ENCODE measurements at places on chromosomes 5 and 9.
A peak's percentile ranks its signal among the peaks of the same experiment; 100 is the strongest.

DNA sequence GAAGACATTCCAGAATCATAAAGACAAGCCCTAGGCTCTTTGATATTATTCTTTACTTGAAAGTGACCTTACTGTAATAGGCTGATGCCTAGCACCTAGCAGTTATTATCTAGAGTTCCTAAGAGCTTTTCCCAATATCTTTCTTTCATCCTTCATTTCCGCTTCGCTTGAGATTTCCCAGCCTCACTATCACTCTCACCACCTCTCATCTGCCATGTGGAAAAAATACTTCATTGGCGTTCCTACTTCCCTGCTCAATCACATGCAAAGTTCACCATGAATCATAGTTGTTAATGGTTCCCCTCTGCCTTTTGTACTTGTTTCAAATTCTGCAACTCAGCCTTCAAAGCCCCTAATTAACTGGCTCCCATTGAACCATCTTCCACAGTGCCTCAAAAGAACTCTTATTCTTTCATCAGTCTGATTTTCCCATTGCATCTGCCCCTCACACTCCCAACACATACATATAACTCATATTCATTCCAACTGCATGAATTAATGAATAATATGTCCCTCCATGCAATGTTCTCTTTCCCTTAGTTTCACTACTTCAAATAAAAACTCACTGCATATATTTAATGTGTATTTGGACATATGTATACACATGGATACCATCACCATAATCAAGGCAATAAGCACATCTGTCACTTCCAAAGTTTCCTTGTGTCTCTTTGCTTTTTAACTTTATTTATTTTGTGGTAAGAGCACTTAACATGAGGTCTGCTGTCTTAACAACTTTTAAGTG, 221.6 kb downstream of the PARP8 start:
- no peak for DNase-seq

DNA sequence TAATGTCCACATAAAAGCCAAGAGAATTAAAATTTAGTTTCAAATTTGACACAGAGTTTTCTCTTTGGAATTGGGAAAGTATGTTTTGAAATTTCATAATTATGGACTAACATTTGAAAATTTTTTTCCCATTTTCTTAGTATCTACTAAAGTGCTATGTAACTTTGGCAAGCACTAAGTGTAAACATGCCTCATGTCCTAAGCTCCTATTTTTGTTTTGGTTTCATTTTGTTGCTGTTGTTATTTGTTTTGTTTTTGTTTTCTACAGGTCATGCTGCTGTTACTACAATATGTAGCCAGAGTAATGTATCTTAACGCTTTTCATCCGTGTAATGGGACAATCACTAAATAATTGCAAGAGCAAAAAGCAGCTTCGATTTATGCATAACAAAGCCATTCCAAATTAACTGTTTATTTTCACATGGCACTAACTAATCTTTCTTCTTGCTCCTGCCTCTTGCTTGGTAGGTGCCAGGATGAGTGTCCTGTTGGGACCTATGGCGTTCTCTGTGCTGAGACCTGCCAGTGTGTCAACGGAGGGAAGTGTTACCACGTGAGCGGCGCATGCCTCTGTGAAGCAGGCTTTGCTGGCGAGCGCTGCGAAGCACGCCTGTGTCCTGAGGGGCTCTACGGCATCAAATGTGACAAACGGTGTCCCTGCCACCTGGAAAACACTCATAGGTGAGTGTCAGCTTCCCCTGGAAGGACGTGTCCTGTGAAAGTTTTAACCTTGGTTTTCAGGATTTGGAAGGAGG, 107.3 kb upstream of the PRRC1 start:
- DNase-seq, result no peak

DNA sequence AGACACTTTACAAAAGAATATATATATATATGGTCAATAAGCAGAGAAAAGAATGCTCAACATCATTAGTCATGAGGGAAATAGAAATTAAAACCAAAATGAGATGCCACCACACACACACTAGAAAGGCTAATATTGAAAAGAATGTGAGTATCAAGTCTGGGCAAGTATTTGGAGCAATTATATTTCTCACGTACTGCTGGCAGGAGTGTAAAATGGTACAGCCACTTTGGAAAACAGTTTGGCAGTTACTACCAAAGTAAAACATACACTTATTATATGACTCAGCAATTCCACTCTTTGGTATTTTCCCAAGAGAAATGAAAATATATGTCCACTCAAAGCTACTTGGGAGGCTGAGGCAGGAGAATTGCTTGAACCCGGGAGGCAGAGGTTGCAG, 29.8 kb downstream of the NEUROG1 start:
- no peak for DNase-seq

- peak; percentile 21 for DNase-seq
Observed at GRCh38 chr5:143355710-143356109, 47.8 kb downstream of the NR3C1 start.

GRCh38 chr5:5418764-5419163, 3.7 kb upstream of the ICE1 start:
- DNase-seq, result no peak

DNA sequence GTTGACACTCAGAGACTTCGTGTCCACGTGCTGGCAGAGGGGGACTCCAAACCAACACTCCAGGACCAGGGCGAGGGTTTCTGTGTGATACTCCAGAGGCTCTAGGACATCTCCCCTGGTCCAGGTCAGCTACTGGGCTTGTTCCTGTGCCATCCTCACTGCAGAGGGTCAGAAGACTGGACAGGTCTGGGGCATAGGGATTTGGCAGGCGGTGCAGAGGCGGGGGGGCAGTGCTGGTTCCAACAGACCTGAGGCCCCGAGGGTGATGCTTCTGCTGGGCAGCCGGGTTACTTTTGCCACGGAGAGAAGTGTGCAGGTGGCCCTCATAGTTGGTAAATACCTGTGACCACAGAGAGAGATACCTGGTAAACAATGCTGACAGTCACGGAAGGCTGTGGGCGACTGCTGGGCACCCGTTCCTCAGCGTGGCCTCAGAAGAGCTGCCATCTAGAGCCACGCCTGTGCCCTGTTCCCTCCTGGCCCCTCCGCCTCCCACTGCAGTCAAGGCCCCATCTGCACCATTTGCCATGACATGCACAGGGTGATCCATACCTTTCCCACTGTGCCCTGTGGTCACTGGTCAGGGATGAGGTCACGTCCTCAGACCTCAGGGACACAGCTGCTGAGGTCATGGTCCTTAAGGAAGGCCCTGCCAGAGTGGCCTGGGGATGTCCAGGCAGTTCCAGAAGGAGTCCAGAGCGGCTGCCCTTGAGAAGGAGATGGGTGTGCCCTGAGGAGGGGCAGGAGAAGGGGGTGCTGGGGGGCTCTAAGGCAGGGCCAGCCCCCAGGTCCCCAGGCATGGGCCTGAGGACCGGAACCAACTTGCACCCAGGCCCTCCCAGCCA, 30.0 kb downstream of the TRIP13 start:
- no peak for DNase-seq

DNA sequence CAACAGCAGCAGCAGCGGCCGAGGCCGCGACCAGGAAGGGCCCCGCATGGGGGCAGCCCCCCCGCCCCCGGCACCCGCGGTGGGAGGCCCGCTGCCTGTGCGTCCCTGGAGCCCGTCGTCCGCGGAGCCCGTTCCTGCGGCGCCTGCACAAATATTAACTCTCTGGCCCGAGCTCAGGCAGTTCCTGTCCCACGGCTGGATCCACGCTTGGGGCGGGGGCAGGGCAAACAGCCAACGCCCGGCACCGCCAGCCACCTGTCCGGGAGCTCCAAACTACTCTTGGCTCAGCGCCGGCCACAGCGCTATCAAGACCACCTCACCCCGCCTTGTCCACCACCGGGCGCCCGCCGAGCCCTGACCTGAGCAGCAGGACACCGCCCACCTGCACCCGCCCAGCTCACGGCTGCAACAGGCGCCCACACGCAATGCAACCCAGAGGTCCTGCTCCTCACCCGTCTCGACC, at the start of gene LRRC26:
Gene LRRC26 (minus strand): TSS at position 156 of the 463 bp plus-strand sequence. CDS start 108 bp downstream, at position 48.
- no peak for DNase-seq

GRCh38 chr5:103393101-103393754, 134.7 kb downstream of the MACIR start:
- DNase-seq, result no peak

- no peak for DNase-seq
Observed at GRCh38 chr9:32703635-32704034, 68.2 kb upstream of the TAF1L start.

DNA sequence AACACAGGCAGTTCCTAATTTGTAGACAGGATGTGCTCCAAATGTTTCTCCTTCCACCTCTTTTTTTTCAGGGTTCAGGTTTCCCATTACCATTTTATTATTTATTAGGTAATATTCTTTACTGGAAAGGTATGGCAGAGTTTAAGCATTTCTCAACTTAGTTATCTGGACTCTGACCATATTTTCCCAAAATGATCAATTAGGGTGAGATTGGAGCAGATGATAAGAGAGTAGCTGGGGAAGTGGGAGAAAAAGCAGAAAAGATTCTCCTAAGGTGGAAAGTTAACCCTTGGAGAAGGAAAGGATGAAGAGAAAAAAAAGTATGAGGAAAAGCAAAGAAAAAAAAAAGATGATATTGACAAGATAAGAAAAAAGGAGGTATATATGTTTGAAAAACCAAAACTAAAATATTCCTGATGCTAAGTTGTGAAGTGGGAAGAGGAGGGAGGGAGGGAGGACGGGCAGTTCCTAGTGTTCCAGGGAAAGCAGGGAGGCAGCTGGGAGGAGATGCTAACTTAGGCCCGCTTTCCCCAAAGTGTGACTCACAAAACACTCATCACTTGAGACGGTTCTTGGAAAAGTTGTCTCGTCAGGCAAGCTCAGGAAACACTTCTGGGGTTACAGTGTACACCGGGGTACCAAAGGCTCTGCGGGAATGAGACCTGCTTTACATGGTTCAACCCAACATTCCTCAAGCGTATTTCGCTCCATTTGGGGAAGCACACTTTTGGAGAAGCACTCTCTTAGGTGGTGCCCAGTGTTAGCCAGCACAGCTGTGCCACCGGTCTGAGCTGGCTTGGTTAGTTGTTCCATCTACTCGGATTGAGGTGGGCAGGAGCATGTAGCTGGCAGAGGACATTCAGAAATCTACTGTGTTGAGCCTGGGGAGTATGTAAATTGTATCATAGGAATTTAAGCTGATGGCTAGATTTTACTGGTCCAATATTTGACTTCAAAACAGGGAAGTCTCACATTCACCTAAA, 35.1 kb downstream of the B4GALT1 start:
- DNase-seq, result no peak

- DNase-seq, result no peak
Observed at GRCh38 chr9:135394699-135395645, 84.6 kb upstream of the PPP1R26 start.

DNA sequence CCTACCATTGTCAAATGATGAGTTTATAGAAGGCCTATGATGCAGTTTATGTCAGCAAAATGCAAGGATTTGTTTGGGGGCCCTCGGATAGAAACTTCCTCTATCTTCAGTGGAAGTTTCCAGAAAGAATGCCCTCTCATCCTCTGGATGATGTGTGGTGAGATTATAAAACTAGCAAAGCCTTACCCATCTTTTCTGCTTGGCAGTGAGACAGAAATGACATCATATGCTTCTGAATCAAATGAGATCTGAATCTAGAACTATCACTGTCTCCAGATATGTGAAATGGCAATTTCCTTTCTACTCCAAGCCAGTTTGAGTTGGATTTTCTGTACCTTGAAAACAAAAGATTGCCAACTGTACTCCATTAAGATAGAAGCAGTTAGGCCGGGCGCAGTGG, 60.4 kb upstream of the CKMT2 start:
- DNase-seq, result no peak

DNA sequence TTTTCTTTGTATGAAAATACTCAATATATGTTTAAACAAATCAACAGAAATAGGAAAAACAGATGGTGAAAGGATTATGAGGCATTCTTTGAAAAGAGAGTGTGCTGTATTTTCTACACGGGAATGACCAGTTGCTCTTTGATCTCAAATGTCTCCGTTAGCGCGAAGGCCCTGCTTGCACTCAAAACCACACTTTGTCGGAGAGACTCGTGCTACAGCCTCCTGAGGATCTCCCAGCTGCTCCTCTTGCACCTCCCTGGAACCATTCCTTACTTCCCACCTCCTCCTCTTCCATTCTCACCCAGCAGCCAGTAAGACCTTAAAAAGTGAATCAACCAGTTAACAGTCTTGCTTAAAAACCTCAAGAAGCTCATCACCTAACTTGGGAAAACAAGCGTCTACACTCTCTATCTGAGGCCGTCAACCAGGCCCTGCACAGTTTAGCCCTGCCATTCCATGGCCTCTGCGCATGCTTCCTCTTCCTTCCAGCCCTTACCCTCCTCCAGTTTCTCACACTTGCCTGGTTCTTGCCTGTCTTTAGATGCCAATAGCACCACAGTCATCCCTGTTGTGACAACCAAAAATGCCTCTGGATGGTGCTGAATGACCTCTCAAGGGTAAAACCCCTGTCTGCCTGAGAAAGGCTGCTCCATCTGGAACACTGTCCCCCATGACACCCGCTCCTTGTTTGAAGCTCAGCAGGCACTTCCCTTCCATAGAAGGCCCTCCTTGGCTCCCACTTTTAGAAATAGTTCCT, 594.7 kb upstream of the WWC1 start:
- no peak for DNase-seq

- no peak for DNase-seq
Observed at GRCh38 chr9:100170556-100170955, 71.5 kb downstream of the INVS start.

DNA sequence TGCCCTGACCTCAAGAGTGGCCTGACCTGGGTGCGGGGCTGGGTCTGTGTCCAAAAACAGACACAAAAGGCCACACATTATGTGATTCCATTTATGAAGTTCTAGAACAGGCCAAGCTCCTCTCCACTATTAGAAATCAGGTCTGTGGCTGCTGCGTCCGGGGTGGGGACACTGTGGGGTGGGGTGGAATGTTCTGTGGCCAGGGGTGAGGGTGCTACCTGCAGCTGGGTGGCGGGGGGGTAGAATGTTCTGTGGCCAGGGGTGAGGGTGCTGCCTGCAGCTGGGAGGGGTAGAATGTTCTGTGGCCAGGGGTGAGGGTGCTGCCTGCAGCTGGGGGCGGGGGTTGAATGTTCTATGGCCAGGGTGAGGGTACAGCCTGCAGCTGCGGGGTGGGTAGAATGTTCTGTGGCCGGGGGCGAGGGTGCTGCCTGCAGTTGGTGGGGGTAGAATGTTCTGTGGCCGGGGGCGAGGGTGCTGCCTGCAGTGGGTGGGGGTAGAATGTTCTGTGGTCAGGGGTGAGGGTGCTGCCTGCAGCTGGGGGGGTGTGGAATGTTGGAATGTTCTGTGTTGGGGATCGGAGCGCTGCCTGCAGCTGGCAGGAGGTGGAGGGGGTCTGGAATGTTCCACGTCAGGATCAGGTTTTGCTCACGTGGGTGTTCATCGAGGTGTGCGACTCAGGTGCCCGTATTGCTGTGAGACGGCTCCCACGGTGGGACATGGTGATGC, 8.3 kb downstream of the LCN12 start:
- peak; percentile 58 for DNase-seq

DNA sequence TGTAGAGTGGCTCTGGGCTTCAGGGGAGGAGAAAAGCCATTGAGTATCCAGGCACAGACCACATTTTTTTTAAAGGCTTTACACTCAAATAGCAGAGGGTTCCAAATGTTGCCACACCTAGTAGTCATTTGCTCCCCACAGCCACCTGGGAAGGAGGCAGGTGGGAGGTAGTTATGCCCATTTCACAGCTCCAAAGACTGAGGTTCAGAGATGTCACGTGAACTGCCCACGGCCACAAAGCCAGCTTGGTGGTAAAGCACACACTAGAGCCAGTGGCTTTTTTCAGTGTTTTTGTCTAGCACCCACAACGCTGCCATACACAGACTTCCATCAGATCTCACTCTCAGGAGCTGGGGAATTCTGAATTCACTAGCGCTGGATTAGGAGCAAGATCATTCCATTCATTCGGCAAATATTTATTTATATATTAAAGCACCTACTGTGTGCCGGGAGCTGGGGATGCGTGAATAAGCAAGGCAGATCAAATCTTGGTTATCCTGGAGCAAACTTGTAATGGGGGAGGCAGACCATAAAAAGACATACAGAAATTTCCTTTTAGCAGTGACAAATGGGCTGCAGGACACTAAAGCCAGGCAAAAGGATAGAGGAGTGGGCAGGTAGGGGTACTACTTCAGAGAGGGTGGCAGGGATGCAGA, 7.4 kb downstream of the WHRN start:
- no peak for DNase-seq
